ENCODE measurements at places on chromosomes 3 and 15. TPM values are rescaled to one million over a fixed set of nuclear protein-coding genes. Genes with fewer than 3 reads are reported as not detected.

PRICKLE2 gene
- 0.09 TPM for total RNA-seq

HYKK gene
- 2.8 TPM for total RNA-seq

GRCh38 chr15:41182266-41182665 lies 48.3 kb downstream of the EXD1 start:
- H3K36me3 ChIP-seq: no peaks in the 10 kb centered on the region
- DNase-seq: no peak
- no peaks in the 10 kb centered on the region for H3K27me3 ChIP-seq

KNG1 gene
- total RNA-seq: not detected

DNA sequence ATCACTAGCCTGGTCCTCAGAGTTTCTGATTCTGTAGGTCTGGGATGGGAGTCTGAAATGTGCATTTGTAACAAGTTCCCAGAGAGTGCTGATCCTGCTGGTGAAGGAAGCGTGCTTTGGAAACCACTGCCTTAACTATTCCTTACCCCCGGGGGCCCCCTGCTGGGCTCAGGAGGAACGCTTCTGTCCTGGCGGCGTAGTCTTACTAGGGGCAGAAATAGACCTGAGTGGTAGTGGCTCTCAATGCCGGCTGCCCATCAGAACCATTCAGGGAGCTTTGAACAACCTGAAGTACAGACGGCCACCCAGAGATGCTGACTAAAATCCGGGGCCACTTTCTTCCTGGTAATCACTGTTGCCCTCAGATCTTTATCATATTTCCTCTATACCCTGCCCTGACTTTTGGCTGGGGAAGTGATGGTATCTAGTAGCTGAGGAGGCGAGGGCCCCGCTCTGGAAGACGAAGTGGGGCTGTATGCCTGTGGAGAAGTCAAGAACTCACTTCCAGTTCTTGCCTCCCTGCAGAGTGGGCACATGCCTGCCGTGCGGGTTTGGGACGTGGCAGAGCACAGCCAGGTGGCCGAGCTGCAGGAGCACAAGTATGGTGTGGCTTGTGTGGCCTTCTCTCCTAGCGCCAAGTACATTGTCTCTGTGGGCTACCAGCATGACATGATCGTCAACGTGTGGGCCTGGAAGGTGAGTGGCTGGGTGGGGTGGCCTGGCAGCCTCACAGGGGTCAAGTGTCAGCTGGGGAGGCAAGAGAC lies 16.3 kb upstream of the JMJD7 start:
- H3K4me1 ChIP-seq: no peaks in the 10 kb centered on the region
- peak overlapping the region; percentile 9 for H3K27ac ChIP-seq
- H3K36me3 ChIP-seq: no peaks in the 10 kb centered on the region
- H3K4me3 ChIP-seq: no peak overlapping the region
- no peaks in the 10 kb centered on the region for H3K27me3 ChIP-seq
- peak; percentile 77 for DNase-seq

All from activated T-cell treated with anti-CD3 and anti-CD28 coated beads, Interleukin-2, amount 50 U/mL, for 72 hours (primary cell).